ENCODE measurements at places on chromosomes 6 and 20. TPM values are rescaled to one million over a fixed set of nuclear protein-coding genes. Genes with fewer than 3 reads are reported as not detected.
A peak's percentile ranks its signal among the peaks of the same experiment; 100 is the strongest.

DNA sequence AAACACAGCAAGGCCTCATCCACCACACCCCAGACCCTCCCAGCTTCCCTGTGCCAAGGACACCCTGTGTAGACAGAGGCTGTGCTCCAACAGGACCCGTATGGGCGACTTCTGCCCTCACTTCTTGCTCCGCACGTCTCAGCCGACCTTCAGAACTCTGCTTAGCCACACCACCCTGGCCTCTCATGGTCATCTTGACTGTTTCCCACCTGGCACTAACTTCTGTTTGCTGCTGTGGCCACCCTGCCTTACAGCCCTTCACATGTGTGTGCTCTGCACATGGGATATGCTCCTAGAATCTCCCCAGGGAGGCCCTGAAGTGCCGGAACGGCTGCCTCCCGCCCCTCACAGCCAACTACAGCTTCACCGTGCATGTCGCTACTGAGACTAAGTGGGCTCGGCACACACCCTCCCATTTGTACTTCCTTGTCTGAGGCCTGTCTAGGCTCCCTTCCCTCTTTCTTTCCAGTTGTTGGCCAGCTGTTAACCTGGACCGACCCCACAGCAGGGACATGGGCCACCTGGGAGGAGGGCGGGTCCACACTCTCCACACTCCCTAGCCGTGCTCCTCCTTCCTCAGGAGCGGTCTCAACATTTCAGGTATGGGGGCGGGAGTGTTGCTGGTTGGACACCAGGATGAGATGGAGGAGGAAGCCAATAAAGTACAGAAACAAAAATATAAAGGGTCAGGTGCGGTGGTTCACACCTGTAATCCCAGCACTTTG is 69.6 kb downstream of the PYGB start:
- DNase-seq: no peak

- DNase-seq: no peak
These were observed 77.1 kb downstream of the TMEM170B start for GRCh38 chr6:11614534-11615213.

- DNase-seq: no peak
These were observed 104.0 kb downstream of the MKKS start for GRCh38 chr20:10330071-10330470.

ROS1 gene
- polyA plus RNA-seq: 1.6 TPM

C20orf202 gene
- polyA plus RNA-seq: 4.7 TPM

DNA sequence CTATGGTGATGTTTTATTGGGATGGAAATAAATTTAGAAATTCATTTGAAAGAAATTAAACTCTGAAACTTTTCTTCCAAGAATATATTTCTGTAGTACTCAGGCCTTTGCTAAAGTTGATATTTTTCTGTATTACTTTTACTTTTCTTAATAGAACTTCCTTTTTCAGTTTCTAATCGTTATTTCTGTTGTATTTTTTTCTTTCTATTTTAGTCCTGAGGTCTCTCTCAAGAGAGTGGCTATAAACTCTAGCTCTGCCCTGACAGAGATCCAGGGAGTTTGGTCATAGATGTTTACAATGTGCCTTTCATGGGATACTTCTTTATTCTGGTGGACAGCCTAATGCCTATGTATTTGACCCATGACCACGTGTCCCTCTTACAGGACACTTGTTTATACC is 51.0 kb downstream of the OR2B6 start:
- DNase-seq: no peak

DNA sequence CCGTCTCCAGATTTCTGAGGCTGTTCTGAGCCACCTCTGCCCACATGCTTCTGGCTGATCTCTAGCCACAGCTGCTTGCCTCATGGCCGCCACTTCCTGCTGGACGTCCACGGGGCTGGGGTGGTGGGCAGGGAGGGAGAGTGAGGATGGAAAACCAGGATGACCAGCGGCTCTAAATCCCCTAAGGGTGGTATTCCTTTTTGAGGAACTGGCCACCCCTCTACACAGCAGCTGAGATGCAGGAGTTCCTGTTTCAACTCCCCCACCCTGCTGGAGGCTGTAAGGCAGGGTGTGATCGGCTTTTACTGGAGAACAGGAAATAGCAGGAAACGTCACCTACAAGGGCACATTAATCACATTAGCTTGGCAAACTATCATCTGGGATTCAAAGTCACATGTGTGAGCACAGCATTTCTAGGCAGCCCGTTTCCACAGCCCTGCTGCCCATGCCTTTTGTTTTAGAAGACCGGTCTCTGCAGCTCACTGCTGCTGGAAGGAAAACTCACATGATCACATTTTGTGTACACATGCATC is 181.6 kb upstream of the ECI2 start:
- DNase-seq: peak; percentile 75

LGSN gene
- polyA plus RNA-seq: 0.04 TPM

SPEF1 gene
- 0.19 TPM for polyA plus RNA-seq

OXT gene
- 5.2 TPM for polyA plus RNA-seq

COL12A1 gene
- polyA plus RNA-seq: 90.9 TPM

PCSK2 gene
- 2.8 TPM for polyA plus RNA-seq

GRCh38 chr6:104326173-104327001 is 533.3 kb downstream of the HACE1 start:
- DNase-seq: no peak

DNA sequence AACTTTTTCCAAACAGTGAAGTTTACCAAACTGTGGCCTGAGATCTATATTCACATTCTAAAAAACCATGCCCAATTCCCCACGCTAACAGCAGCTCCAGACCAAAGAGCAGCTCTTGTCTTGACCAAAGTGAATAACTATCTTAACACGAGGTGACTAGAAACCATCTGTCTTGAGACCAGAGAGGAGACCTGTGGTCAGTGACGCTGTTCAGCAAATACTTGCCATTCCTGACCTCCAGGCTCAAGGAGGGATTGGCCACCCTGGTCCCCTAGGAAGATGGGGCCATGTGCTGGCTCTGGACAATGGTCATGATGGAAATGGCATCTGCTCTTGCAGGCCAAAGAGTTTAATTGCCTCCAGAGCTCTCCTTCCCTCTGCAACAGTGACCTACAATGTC is 104.4 kb upstream of the CD93 start:
- DNase-seq: no peak

GSTA3 gene
- polyA plus RNA-seq: 0.12 TPM

DNA sequence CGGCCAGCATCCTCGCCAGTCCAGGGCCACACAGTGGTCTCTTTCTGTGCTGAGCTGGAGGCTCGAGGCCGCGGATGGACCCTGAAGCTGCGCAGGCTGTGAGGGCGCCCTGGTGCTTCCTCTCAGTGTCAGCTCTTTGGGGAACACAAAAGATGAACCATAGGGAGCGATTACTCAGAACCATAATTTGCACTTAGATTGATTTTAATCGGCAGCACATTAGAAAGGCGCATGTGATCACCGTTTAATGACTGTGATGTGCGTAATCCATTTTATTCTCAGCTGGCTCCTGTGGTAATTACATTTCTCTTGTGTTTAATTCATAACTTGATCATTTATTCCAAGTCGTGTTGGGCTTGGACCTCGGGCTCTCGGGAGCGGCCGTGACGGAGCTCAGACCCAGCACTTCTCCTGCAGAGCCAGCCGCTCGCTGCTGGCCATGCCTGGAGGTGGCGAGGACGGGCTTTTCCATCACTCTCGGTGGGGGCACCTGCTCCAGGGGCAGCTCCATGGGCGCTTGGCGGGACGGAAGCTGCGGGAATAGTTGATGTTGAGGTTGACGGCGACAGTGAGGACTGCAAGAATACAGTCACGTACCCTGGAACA is 25.6 kb upstream of the NTSR1 start:
- DNase-seq: no peak

GRCh38 chr20:44780226-44780625 is 30.1 kb downstream of the RIMS4 start:
- DNase-seq: peak; percentile 29

ENPP1 gene
- 9.5 TPM for polyA plus RNA-seq

GRCh38 chr6:87714093-87714842 is 12.2 kb upstream of the AKIRIN2 start:
- DNase-seq: no peak

DNA sequence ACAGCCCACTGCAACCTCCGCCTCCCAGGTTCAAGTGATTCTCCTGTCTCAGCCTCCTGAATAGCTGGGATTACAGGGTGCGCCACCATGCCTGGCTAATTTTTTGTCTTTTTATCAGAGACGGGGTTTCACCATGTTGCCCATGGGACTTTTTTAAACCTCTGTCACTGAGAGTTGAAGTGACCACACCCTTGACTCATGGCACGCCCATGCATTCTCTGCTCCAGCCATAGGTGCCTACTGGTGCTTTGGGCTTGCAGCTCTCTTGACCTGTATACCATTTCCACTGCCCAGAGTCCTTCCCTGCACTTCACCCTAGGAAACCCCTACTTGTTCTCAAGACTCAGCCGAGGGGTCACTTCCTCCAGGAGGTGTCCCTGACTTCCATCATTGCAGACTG is 2.4 kb upstream of the SCRT2 start:
- DNase-seq: no peak

OARD1 gene
- 82.5 TPM for polyA plus RNA-seq

ACTR5 gene
- polyA plus RNA-seq: 7.8 TPM

GRCh38 chr6:160115421-160115820 is 6.2 kb upstream of the SLC22A1 start:
- no peak for DNase-seq

DNA sequence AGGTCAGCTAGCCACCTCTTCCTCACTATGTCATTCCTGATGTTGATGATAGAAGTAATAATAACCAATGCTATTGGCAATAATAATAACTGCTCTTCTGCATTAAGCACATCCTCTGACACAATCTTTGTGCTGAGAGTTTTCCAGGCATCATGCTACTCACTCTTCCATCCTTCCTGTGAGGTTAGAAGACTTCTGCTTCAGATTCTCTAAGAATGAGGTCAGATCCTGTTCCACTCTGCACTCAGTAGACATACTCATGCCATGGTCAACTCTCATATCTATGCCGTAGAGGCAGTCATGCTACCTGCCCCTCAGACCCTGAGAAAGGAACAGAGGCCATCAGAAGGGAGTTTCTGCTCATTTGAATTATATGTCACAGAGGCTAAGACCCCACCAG is 98.1 kb upstream of the TOP1 start:
- DNase-seq: no peak

BHLHE23 gene
- not detected for polyA plus RNA-seq

ANKS1A gene
- 26.5 TPM for polyA plus RNA-seq

ALDH8A1 gene
- 0.70 TPM for polyA plus RNA-seq

OLIG3 gene
- not detected for polyA plus RNA-seq

DNA sequence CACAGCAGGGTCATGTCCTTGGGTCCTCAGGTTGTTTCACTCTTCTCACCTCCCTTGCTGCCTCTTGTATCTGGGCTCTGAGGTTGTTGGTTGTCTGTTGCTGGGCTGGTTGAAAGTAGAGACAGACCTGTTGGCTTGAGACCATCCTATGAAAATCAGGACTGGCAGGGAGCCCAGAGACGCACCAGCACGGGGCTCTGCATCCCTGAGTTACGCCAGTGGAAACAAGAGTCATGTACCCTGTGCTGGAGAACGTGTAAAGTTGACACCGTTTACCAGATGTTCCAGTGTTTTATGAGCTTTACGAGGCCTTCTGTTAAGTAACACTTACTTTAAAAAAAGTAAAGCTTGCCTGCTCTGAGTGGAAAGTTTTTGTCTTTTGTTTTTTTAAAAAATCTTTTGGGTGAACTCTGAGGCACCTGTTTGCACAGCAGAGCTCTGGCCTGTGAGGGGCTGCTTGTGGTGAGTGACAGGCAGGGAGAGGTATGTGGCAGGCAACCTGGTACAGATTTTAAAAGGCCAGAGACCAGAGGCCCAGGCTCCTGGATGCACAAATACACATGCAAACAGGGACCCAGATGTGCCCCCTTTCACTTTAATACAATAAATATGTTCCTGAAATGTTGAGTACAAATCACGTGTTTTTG is 260.0 kb upstream of the SUPT3H start:
- DNase-seq: no peak

NNAT gene
- 75.8 TPM for polyA plus RNA-seq

TNFAIP3 gene
- polyA plus RNA-seq: 21.9 TPM

GRCh38 chr6:169800116-169800667 is 48.8 kb downstream of the ERMARD start:
- no peak for DNase-seq

DNA sequence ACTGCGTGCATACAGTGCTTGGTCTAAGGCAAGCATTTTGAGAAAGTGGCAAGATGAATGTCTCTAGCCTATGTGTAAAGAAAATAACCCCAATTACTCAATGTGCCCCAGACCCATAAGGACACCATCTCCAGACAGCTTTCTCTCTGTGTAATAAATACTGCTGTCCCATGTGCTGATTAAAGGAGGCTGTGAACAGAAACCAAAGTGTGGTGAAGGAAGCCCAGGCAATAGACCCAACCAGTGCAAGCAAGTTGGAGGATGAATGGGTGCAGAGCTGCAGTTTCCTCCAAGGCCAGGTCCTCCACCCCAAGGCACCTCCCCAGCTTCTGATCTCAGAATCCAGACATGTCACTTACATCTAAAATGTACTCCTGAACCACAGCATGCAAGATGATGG is 60.6 kb downstream of the TRAM2 start:
- no peak for DNase-seq

- no peak for DNase-seq
These were observed 66.5 kb downstream of the EPM2A start for GRCh38 chr6:145668844-145669243.

DNA sequence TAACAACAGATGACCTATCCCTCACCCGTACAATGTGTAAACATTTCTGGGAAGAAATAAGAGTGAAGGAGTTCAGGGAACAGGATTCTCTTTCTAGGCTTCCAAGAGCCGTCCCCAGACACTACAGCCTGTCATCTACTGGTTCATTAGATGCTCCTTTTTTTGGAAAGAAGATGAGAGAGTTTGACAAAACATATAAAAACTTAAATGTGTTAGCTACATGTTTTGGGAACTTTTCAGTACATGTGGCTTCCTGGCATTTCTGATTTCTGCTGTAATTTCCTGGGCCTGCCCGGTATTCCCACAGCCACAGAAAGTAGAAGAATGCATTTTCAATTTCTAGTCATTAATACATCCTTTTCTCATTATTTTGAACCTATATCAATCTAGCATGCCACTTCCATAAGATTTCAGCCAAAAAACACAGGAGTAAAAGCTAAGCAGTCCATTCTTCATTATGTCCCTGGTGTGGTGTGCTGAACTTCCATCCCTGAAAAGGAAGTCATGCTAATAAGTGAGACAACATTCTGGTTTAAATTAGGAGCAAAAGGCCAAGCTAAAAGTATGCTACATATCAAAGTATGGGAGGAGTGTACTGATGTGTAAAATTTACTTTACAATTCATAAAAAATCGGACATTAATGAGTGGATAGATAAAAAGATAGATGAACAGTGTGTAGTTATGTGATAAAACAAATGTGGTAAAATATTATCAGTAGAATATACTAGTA is 198.2 kb downstream of the WDR27 start:
- DNase-seq: no peak

EEF1E1 gene
- 28.0 TPM for polyA plus RNA-seq

KCTD20 gene
- 32.1 TPM for polyA plus RNA-seq

BMP7 gene
- polyA plus RNA-seq: 3.0 TPM

DNA sequence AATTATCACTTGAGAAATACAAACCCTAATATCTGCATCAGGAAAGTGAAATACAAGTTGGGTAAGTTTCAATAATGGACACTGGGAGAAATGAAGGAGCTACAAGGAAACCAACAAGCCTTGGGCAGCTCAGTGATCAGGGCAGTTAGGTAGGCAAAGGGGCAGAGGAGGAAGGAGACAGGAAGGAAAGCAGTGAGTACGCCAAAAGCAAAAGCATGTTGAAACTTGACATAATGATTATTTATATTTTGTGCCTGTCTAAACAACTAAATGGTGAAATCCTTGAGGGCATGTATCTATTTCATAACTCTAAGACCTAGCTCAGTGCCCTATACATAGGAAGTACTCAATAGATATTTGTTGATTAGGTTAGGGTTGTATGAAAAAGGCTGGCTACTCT is 23.3 kb downstream of the PXT1 start:
- no peak for DNase-seq

GRCh38 chr6:107633680-107634323 is 143.9 kb downstream of the SOBP start:
- DNase-seq: no peak
